ENCODE measurements at places on chromosomes 7 and 10. TPM values are rescaled to one million over a fixed set of nuclear protein-coding genes. Genes with fewer than 3 reads are reported as not detected.

IFIT1B gene
- polyA plus RNA-seq, result 0.31 TPM

RBM20 gene
- 19.2 TPM for polyA plus RNA-seq

MICU1 gene
- polyA plus RNA-seq, result 48.3 TPM

IL6 gene
- polyA plus RNA-seq, result not detected

HGF gene
- 0.82 TPM for polyA plus RNA-seq

TDRD1 gene
- polyA plus RNA-seq, result not detected

CRYGN gene
- 0.77 TPM for polyA plus RNA-seq

GNB2 gene
- polyA plus RNA-seq, result 241 TPM

CTBP2 gene
- polyA plus RNA-seq, result 67.8 TPM

PRF1 gene
- polyA plus RNA-seq, result 0.84 TPM

INPP5A gene
- polyA plus RNA-seq, result 97.2 TPM

UTF1 gene
- not detected for polyA plus RNA-seq

NOS3 gene
- polyA plus RNA-seq, result 16.3 TPM

ATP6V0A4 gene
- 0.39 TPM for polyA plus RNA-seq

GBX1 gene
- 1.1 TPM for polyA plus RNA-seq

C10orf53 gene
- polyA plus RNA-seq, result not detected

HKDC1 gene
- not detected for polyA plus RNA-seq

LAMB1 gene
- 31.8 TPM for polyA plus RNA-seq

NEUROG3 gene
- not detected for polyA plus RNA-seq

CD36 gene
- polyA plus RNA-seq, result 2.4 TPM

LRRC4 gene
- 2.9 TPM for polyA plus RNA-seq

ARL4A gene
- 15.6 TPM for polyA plus RNA-seq

WEE2 gene
- polyA plus RNA-seq, result not detected

IQUB gene
- polyA plus RNA-seq, result 1.1 TPM

VAX1 gene
- not detected for polyA plus RNA-seq

ZNF800 gene
- polyA plus RNA-seq, result 13.7 TPM

SPDYE9 gene
- polyA plus RNA-seq, result 1.1 TPM

HOXA7 gene
- polyA plus RNA-seq, result not detected

SFRP5 gene
- 29.3 TPM for polyA plus RNA-seq

IGFBP1 gene
- polyA plus RNA-seq, result not detected

SH3PXD2A gene
- 32.2 TPM for polyA plus RNA-seq

Measured in cardiac muscle cell (in vitro differentiated cells and primary cell).